C1 segment of cervical spinal cord (tissue), 14 donors: ENCODE measurements at places on chromosomes 12 and 14.

DNA sequence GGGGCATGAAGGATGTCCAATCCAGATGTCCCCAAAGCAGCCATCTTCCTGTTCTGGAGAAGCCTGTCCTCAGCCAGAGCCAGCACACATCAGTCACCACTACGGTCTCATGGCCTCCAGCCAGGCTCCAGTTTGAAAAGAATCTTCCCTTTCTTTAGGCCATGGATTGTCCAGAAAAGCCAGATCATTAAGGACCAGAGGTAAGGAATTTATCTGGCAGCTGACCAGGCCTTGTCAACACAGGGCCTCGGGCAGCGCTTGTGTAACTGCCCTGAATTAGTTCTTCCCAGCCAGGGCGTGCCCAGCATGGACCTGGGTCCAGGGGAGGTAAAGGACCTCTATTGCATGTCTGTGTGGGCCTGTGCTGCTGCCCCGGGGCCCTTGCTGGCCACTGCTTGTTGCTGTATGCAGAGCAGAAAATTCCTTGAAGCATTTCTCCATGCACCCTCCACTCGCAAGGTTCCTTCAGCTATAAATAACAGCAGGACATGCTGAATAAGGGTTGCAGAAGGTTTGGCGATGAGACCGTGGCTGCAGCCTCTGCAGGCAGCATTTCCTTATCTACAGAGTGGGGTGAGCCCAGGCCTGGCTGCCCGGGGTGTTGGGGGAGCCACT, 21.7 kb upstream of the VPS37B start:
- no peak for DNase-seq

DNA sequence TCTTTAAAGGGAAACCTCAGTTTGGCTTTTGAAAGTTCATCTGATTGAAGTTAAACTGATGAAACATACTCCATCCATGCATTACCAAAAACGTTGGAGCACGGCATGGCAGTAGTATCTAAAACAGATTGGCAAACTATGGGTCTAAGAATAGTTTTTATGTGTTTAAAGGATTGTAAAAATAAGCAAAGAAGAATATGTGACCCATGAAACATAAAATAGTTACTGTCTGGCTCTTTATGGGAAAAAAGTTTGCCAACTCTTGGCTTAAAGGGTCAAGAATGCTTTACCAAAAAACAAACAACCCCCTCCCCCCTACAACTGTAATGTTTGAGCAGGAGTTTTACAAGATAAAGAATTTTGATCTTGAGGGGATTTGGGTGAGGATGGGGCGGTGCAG, 32.6 kb downstream of the TRAF3 start:
- DNase-seq, result no peak

DNA sequence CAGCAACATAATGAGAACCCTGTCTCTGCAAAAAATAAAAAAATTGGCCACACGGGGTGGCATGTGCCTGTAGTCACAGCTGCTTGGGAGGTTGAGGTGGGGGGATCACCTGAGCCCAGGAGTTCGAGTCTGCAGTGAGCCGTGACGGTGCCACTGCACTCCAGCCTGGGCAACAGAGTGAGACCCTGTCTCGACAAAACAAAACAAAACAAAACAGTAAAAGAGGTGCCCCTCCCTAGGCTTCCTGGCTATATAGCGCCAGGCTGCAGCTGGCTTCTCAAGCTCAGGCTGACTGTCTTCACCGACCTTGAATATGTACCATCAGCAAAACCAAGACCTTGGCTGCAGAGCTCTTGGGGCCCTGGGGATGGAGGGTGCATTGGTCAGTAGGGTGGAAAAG, 29.4 kb downstream of the TSPAN9 start:
- no peak for DNase-seq

DNA sequence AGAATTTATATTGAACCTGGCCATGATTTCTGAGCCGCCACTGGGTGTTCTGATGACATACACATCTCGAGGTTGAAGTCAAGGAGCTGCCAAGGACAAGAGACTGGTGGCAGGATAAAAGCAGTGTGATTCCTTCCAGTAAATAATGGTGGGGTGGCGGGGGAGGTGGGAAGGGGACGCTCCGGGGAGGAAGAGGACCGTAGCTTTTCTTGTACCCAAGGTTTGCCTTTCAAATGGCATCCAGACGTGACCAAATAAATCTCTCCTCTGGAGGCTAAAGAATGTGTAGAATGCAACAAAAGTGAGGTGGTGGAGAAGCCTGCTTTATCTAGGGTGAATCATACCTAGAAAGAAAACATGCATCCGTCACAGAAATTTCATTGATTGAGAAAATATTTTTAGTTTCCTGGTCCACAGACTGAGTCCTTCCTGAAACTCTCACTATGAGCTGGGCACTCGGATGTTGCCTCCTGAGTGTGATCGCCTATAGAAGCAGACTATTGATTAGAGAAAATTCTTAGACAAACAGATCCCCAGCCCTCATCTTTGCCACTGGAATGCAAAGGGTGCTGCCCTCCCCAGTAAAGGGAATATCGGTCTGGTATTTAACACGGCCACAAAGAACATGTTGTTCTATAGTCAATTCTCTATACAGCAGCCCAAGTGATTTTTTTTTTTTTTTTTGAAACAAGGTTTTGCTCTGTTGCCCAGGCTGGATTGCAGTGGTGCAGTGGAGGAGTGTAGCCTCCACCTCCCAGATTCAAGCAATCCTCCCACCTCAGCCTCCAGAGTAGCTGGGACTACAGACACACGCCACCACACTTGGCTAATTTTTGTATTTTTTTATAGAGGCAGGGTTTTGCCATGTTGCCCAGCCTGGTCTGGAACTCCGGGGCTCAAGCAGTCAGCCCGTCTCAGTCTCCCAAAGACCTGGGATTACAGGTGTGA, 112.1 kb downstream of the DPF3 start:
- no peak for DNase-seq

GRCh38 chr12:79444089-79444488, 246.7 kb downstream of the PAWR start:
- DNase-seq, result no peak

- DNase-seq, result no peak
Measured at GRCh38 chr14:50113381-50114035, 2.9 kb downstream of the VCPKMT start.
